ENCODE measurements at places on chromosomes 2 and 18. TPM values are rescaled to one million over a fixed set of nuclear protein-coding genes. Genes with fewer than 3 reads are reported as not detected.

- H3K36me3 ChIP-seq = no peaks in the 10 kb centered on the region
- H3K27me3 ChIP-seq = no peaks in the 10 kb centered on the region
- DNase-seq = no peak
- H3K27ac ChIP-seq = no peak overlapping the region
- no peaks in the 10 kb centered on the region for H3K4me1 ChIP-seq
- H3K4me3 ChIP-seq = no peak overlapping the region
Observed at GRCh38 chr2:180322781-180323180, 315.7 kb upstream of the CWC22 start.

GPR45 gene
- total RNA-seq = not detected

- H3K27ac ChIP-seq = no peak overlapping the region
- H3K36me3 ChIP-seq = no peaks in the 10 kb centered on the region
- no peaks in the 10 kb centered on the region for H3K27me3 ChIP-seq
- no peak overlapping the region for H3K4me3 ChIP-seq
Observed at GRCh38 chr18:41504316-41504715, 450.7 kb upstream of the PIK3C3 start.

DNA sequence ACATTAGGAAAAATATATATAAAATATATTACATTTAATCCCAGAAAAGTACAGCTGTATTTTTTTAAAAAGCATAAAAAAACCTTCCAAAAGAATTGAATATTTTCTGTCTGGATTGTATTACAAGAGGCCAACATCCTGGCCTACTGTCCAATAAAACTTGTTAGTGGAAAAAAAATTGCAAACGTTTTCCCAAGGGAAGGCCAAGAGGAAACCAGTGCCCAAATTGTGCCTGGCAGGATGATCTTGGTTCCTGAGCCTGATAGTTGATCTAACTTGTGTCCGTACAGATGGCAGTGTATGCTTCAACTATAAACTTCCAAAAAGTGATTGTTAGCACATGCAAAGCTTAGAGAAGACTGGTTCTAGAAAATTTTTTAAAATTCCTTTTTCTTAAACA lies 90.6 kb upstream of the LPIN2 start:
- H3K36me3 ChIP-seq = no peaks in the 10 kb centered on the region
- no peak overlapping the region for H3K27ac ChIP-seq
- no peak for DNase-seq
- H3K4me1 ChIP-seq = no peaks in the 10 kb centered on the region
- no peaks in the 10 kb centered on the region for H3K27me3 ChIP-seq

TMEM163 gene
- 31.9 TPM for total RNA-seq
